ENCODE measurements at places on chromosomes 16 and 17.

GRCh38 chr16:842711-843560, 42.4 kb upstream of the GNG13 start:
- no peak for DNase-seq

GRCh38 chr16:77220427-77220826, 21.2 kb downstream of the SYCE1L start:
- no peak for DNase-seq

DNA sequence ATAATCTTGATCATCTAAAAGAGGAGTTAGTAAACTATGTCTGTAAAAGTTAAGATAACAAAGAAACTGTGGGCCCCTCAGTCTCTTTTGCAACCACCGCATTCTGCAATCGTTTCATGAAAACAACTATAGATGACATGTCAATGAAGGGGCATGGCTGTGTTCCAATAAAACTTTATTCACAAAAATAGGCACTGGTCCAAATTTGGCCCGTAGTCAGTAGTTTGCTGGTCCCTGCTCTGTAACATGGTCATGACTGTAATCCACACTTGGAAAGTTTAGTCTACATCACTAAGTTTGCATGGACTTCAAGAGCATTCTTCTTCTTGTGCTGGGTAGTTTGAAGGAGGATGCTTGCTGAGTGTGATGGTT, 299.3 kb upstream of the PSMD7 start:
- no peak for DNase-seq

- no peak for DNase-seq
These were observed 8.0 kb upstream of the WFDC1 start for GRCh38 chr16:84286578-84287240.

GRCh38 chr16:87163637-87164036, 153.6 kb downstream of the C16orf95 start:
- peak; percentile 45 for DNase-seq

- no peak for DNase-seq
These were observed 650.4 kb downstream of the WWOX start for GRCh38 chr16:78749745-78750268.

DNA sequence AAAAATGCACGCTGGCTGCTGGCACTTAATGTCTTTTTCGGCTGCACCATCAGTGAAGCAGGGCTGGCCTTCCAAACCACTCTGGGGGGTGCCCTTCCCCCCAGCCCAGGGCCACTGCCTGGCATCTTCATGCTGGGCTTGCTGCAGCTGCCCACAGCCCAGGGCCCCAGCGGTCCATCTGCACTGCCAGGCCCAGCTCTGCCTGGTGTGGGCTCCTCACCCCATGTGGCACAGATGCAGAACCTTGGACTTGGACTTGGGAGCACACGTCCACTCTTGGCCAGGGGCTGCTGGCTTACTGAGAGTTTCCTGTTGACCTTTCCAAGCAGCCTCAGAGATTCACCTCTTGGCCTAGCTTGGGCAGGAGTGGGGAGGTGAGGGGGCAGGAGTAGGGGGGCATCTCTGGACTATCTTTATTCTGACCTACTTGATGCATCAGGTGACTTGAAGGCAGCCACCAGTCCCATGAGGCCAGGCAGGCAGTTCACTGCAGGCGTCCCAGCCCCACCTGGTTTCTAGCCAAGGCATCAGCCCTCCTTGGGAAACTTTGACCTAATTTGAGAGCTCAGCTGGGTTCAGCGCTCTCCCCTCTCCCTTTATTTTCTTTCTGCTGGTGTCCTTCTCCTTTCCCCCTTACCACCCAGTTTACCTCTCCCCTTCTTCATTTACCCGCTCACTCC, 365.8 kb downstream of the CPPED1 start:
- no peak for DNase-seq

DNA sequence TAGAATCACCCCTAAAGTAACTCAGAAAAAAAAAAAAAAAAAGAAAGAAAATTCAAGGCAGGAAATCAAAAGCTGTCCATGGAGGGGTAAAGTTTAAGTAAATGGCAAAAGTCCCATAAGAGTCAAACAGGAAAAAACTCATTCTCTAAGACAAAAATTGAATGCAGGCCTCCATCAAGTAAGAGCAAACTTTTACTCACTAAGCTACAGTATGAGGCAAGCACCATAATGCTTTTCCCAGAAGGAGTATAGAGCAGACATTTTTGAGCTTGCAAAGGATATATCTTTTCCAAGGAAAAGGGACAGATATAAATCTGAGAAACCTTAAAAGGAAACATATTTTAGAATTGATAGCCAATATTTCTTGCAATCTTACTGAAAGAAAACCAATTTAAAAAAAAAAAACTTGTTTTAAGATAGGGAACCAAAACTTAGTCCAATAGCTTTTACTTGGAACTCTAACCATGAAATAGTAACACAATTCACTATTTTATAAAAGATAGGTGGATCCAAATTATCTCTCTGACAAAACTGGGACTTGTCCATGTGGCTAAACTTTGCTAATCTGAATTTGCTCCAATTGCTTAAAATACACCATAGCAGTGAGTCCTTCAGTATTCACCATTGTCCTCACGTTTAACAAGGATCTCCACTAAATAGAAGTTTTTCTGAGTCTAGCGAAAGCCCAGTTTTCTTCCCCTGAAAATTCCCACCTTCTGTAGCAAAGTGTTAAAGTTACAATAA, 99.8 kb downstream of the CDH11 start:
- no peak for DNase-seq

DNA sequence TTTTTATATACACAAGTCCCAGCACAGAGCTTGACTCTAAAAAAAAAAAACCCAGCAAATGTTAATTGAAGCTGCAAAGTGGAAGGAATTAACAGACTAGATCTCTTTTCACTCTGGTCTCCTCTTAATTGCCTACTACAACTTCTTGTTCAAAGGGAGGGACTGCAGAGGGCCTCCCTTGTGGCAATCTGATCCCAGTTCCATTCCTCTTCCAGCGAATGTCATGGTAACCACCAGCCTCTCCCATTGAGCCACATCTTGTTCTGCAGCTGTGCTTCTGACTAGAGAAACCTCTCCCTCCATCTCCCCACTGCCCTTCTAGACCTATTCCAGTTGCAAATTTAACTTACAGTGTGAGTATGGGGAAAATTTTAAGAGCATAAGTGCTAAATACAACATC, 5.9 kb downstream of the SUPT6H start:
- no peak for DNase-seq

- no peak for DNase-seq
These were observed 7.5 kb downstream of the ARHGAP23 start for GRCh38 chr17:38435795-38436194.

DNA sequence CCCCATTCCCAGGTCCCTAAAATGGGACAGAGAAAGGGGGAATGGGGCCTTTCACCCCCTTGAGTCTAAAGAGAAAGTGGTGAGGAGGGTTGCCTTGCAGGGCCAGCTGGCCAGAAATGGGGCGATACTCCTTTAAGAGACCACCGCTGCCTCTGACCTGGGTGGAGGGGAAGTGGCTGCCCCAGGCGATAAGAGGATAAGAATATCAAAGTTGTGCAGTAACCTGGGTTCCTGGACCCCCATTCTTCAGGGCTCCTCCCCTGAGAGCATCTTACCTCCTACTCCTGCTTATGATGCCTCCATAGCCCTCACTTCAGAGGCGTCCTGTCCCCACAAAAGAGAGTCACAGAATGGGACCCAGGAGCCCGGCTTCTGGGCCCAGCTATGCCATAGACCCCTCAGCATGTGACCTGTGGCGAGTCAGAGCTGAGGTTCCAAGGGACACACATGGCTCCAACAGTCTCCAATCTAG, 5.2 kb upstream of the TSPOAP1 start:
- peak; percentile 88 for DNase-seq

DNA sequence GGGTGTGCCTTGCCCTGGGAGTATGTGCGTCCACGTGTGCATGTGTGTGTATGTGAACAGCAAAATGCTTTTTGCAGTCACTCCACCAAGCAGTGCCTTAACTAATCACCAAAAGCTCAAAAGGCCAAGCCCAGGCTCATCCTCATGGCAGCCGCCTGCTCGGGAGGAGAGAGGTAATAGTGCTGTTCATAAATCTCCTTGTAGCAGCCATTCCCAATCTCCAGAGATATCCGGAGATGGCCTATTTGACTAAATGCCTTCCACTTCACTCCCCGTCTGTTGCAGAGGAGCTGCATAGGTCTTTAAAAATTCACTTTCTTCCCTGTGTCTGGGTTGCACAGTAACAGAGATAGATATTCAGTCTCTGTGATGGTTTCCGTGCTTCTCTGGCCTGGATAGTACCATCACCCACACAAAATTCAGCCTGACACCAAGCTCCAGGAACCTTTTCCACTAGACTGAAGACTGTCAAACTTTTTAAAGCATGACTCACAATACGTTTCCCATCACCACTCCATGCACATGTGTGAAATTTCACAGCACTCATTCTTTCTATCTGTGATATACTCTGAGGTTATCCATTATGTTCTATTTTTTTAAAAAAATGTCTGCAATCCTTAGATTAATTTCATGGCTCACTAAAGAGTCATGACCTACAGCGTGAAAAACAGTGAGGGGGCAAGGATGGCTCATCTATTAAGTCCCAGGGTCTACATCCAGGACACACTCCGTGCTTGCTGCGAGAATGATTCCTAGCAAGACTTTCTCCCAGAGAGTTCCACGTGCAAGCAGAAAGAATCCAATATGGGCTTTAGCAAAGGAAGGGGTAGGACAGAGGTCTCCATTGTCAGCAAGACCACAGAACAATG, 357.8 kb downstream of the GRIN2A start:
- no peak for DNase-seq

GRCh38 chr17:62780269-62780668, 27.8 kb downstream of the MARCHF10 start:
- no peak for DNase-seq

- DNase-seq, result no peak
These were observed 31.7 kb upstream of the TAOK1 start for GRCh38 chr17:29358416-29358815.

- peak; percentile 76 for DNase-seq
These were observed at the start of gene PPM1E for GRCh38 chr17:58755577-58756245. Gene PPM1E, plus strand, starts transcription at chr17:58755854.

DNA sequence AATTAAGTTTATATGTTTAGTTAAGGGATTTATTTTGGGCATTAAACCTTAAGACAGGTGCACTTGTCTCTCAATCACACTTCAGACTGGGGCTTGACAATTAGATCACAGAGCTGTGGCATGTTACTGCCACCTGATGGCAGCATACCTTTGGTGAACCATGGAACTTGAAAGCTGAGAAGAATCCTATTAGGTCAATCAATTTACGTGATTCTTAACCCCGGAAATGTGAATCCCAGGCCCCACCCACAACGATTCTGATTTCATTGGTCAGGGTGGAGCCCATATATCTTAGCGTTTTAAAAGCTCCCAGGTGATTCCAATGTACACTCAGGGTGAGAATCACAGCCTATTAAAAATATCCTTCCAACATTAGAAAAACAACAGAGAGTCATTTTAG, 91.0 kb downstream of the GSG1L start:
- DNase-seq, result peak; percentile 90

GRCh38 chr16:15874745-15875314, 13.6 kb downstream of the CEP20 start:
- DNase-seq, result peak; percentile 64

GRCh38 chr16:69087161-69087581, 18.3 kb upstream of the HAS3 start:
- peak; percentile 5 for DNase-seq

DNA sequence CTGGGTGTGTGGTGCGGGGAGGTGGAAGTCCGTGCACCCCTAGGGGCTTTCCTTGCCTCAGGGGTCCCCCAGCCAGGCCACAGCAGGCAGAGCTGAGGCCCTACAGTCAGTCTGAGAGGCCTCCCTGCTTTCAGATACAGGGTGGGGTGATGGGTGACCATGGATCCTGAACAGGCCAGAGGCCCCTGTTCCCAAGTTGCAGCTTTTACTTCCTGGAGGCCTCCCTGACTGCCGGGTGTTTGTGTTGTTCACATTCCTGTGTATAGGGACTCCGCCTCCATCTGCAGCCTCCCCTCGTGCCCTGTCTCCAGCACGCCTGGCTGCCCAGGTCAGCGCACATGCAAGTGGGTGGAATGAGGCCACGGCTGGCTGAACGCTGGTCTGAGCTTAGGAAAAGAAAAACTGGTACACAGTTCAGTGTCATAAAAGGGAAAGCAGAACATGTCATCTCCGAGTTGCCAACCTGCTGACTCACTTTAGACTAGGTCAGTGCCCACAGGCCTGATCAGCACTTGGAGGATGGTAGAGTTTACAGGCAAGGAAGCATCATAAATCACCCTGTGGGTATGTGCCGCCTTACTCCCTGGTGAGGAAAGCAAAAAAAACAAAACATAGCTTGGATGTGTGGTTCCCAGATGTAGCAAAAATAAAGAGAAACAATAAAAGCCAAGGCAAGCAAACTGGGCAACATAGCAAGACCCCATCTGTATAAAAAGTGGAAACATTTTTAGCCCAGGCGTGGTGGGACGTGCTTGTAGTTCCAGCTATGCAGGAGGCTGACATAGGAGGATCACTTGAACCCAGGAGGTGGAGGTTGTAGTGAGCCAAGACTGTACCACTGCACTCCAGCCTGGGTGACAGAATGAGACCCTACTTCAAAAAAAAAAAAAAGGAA, 6.2 kb upstream of the SLC7A6 start:
- DNase-seq, result no peak

GRCh38 chr17:8665684-8666083, 35.2 kb upstream of the MYH10 start:
- no peak for DNase-seq

- no peak for DNase-seq
These were observed 8.7 kb downstream of the GRN start for GRCh38 chr17:44353672-44354331.

DNA sequence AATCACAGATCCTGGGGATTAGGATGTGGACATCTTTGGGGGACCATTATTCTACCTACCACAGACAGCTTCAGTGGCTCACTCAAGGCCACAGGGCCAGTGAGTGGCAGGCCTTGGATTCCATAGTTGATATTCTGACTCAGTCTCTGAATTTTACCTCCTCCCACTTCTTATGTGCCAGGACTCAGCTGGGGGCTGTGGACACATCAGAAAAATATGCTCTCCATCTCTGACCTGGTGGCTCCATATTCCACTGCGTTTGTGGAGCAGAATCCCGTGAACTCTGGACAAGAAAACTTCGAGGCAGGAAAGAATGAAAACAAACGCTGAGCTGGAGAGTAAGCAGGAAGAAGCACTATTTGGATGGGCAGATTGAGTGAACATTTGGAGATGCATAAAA, 301.8 kb upstream of the MAF start:
- DNase-seq, result no peak
